Muscle of back (tissue), 13 donors: ENCODE measurements at places on chromosomes 7 and 10. TPM values are rescaled to one million over a fixed set of nuclear protein-coding genes. Genes with fewer than 3 reads are reported as not detected.

DNA sequence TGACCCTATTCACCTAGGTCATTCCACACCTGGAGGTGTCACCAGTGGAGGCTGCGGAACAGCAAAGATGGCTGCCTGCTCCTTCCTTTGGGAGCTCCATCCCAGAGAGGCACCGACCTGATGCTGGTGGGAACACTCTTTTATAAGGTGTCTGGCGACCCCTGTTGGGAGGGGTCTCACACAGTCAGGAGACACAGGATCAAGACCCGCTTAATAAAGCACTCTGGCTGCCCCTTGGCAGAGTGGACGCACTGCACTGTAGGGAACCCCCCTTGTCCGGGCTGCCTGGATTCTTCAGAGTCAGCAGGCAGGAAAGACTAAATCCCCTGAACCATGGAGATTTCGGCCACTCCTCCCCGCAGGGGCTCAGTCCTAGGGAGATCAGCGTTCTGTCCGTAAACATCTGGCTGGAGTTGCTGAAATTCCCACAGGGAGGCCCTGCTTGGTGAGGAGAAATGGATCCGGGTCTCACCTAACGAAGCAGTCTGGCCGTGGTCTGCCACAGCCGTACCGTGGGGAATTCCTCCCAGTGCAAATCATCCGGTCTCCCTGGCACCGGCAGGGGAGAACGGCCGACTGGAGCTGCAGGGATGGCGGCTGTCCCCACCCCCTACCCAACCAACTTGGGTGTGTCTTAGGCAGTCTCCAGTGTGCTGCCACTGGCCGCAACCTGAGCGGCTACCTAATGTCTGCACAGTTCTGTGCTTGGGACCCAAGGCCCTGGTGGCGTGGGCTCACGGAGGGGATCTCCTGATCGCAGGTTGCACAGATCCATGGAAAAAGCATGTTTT, 66.1 kb downstream of the LSMEM1 start:
- DNase-seq: no peak

DNA sequence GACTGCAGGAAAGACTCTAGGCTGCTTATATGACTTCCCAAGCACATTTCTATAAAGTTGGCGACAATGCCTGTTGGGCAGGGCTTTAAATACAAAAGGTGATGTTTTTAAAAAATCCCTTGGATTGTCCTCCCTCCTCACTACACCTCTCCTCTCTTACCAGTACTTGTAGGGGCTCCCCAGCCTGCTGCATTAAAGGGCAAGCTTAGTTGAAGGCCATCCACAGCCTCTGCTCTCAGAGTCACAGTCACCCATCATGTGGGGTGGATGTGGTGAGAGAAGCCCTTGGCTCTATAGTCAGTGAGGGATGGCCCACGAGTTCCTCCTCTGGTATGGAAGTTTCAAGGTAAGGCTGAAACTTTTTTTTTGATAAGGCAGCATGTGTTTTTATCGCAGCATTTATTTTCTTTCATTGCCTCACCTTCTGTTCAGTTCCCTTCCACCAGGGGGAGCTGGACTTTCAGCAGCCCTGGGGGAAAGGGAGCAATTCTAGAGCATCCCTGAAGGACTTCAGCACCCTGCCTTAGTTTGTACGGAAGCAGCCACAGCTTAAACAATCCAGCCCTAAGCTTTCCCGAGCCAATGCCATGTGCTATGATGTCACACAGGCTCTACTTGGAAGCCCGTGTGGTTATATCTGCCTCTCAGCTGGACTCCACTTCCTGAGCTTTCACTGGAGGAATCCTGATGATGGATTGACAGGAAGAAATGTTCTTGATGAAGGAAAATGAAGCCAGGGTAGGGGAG, 131.9 kb downstream of the CALCR start:
- no peak for DNase-seq

GRCh38 chr7:104126411-104126841, 81.4 kb downstream of the ORC5 start:
- no peak for DNase-seq

DNA sequence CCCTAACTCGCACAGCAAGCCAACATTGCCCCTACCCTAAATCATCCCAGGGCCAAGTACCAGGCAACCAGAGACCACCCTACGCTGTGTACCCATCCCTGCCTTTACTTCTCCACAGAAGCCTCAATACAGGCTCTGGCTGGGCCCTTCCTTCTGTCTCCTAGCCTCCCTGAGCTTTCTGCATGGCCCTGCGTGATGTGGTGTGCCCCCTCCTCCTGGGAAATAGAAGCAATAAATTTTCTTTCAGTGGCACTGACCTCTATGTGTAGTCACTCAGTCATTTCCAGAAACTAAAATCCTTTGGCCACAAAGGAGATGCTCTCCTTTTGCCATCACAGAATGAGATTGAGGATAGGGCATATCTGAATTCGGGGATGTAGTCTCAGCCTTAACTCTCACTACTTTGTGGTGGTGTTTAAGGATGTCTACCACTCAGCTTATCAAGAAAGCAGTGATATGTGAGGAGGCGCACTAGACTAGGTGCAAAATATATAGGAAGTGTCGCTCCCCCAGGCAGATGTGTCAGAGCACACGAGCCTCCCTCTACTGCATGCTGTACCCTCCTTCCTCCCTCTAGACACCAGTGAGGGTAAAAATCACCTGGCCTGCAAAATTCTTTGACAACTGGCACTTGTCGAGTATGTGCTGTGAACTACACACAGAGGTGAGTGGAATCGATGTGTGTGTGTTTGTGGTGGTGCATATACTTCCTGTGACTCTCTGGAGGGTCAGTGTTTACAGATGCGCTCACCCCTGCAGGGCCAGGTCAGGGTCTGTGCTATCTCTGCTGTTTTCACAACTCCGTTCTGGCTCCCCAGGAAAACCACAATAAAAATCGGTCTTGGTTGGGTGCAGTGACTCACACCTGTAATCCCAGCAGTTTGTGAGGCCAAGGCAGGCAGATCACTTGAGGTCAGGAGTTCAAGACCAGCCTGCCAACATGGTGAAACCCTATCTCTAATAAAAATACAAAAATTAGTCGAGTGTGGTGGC, 825.9 kb upstream of the IGFBP3 start:
- no peak for DNase-seq

GRCh38 chr10:131673396-131673795, 227.4 kb upstream of the PPP2R2D start:
- no peak for DNase-seq

- DNase-seq: peak; percentile 84
These were observed 349.7 kb upstream of the NRP1 start for GRCh38 chr10:33684211-33684611.

DNA sequence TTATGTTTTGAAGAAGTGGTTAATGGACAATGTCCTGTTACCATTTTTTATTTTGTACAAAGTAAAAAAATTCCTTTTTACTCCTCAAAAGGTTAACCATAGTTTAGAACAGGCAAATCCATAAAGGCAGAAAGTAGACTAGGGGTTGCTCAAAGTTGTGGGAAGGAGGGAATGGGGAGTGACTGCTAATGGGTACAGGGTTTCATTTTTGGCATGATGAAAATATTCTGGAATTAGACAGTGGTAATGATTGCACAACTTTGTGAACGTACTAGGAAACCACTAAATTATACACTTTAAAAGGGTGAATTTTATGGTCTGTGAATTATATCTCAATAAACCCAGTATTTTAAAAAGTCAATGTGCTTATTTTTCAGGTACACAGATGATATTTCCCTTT, 35.4 kb upstream of the CDK14 start:
- no peak for DNase-seq

DNA sequence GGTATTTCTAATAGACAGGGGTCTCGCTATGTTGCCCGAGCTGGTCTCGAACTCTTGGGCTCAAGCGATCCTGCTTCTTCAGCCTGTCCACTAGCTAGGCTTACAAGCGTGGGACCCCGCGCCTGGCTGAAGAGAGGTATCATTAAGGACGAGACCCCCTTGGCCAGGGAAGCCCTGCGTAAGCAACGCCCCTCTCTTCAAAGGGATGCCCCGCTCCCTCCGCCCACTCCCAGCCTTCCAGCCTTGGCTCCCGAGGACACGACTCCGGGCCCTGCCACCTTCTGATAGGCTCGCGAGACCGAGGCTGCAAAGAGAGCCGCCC, 220 bp upstream of the ZKSCAN5 start:
- no peak for DNase-seq

- no peak for DNase-seq
These were observed 78.8 kb downstream of the HIF1AN start for GRCh38 chr10:100614429-100615095.

GRCh38 chr7:90931986-90932916, 332.0 kb upstream of the FZD1 start:
- peak; percentile 40 for DNase-seq

- DNase-seq: no peak
These were observed 77.4 kb downstream of the PCLO start for GRCh38 chr7:83085299-83085698.

GRCh38 chr10:62011558-62011957, 110.1 kb downstream of the ARID5B start:
- no peak for DNase-seq

GRCh38 chr7:37311355-37311754, 137.3 kb downstream of the ELMO1 start:
- peak; percentile 59 for DNase-seq

DNA sequence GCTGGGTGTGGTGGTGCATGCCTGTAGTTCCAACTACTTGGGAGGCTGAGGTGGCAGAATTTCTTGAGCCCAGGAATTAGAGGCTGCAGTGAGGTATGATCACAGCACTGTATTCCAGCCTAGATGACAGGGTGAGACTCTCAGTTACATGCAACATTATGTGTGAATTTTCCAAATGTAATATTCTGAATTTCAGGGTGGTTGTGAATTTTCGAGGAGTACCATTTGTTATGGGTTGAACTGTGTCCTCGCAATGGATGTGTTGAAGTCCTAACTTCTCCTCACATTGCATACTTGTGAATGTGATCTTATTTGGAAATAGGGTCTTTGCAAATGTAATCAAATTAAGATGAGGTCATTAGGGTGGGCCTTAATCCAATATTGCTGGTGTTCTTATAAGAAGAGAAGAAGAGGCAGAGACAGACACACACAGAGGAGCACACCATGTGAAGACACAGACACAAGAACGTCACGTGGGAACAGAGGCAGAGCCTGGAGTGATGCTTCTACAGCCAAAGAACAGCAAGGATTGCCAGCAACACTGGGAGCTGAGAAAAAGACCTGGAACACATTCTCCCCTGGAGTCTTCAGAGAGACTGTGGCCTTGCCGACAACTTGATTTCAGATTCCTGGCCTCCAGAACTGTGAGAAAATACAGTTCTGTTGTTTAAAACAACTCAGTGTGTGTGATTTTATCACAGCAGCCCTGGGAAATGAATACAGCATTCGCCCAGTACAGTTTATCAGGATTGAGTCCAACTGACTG, 91.9 kb downstream of the ZNF783 start:
- peak; percentile 11 for DNase-seq

DNA sequence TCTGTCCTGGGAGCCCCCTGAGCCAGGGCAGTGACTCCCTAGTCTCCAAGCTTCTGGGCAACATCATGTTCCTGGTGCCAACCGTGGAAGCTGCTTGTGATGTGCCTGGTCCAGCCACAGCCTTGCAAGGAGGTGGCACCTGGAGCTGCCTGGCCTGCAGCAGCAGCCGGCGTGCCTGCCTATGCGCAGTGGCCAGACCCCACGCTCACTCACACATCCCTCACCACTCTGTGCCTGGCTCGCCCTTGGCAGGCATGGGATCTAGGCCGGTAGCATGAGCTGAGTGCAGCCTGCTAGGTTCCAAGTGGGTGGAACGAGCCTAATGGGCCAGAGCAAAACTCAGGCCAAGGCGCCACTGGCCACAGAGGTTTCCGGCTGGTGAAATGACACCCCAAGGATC, 184.0 kb downstream of the ZNF438 start:
- DNase-seq: no peak

DNA sequence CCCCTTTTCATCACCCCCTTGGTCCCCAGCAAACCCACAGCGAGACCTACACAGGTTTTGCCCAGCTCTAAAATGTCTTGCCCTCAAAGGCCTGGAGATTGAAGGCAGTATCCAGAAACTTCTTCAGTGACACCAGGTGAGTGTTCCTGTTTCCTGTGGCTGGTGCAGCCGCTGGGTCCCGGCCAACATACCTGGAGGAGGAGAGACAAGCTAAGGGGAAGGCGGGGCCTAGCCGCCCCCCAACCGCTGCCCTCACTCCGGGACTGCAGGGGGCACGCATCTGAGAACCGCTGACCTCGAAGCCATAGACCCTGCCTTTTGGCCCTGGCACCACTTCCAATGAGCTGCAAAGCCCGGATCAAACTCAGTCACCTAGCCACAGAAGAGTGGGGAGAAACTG, 27.0 kb downstream of the OGDHL start:
- DNase-seq: no peak

GRCh38 chr7:46352004-46352954, 431.2 kb upstream of the IGFBP3 start:
- peak; percentile 51 for DNase-seq

GRCh38 chr10:80686734-80687475, 149.2 kb downstream of the SH2D4B start:
- no peak for DNase-seq

- DNase-seq: no peak
These were observed 789.9 kb upstream of the IGFBP3 start for GRCh38 chr7:46710927-46711326.

- peak; percentile 21 for DNase-seq
These were observed 50.2 kb upstream of the ZMIZ1 start for GRCh38 chr10:79018521-79019011.

DNA sequence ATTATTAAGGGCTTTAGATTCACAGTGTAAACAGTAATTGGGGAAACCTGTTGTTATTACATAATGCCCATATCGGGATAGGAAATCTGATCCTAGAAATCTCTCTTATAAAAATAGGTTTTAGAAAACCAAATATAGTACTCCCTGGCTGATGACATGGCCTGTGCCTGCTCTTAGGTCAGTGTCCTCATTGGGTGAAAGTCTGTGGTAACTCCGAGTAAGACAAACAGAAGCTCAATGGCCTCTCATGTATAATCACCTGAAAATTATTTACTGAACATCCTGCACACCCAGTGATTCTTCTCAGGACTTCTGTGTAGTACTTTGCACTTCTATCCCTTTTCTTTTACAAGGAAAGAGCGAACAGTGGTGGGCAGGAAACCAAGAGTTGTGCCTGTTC, 37.8 kb downstream of the SEM1 start:
- DNase-seq: no peak

DNA sequence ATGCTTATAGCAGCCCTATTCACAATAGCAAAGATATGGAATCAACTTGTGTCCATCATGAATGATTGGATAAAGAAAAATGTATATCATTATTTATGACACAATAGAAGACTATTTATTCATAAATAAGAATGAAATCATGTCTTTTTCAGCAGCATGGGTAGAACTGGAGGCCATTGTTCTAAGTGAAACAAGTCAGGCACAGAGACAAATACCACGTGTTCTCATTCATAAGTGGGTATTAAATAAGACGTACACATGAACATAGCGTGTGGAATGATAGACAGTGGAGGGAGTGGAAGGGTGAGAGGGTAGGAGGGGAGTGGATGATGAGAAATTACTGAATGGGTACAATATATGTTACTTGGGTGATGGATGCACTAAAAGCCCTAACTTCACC, 762.4 kb downstream of the REEP3 start:
- DNase-seq: no peak

EMX2 gene
- 15.0 TPM for polyA plus RNA-seq

TBL2 gene
- 25.6 TPM for polyA plus RNA-seq

PIP gene
- polyA plus RNA-seq: not detected

RBP3 gene
- polyA plus RNA-seq: not detected

RELN gene
- 8.6 TPM for polyA plus RNA-seq
